ENCODE measurements at places on chromosomes 3 and 15.

DNA sequence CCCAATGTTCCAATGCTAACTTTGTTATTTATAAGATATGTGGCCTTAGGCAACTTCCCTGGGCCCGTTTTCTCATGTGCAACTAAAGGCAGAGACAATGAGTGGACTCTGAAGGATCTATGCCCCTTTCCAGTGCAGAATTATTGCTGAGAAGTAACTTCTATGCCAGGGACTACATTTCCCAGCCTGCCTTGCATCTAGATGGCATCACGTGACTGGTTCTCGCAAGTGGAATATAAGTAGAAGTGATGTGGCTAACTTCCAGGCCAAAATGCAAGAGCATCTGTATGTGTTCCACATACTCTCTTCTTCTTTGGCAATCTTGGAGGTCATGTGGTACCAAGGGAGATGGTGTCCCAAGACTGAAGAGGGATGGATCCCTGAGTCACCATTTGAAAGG is 674.4 kb downstream of the NTRK3 start:
- DNase-seq = no peak

DNA sequence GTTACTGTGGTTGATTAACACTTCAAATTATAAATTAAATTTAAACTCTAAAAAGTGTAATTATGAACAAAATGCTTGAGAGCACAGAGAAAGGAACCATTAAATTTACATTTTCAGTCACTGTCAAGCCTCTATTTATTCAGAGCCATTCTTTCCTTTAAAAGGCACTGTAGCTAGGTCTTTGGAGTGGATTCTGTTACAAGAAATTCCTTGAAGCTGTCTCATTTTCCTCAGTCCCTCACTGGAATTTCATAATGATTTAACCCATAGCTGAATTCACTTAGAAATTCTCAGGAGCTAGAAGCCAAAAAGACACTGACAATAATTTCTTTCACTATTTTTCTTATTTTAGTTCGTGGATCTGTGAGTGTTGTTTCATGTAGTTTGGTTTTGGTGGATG is 81.2 kb upstream of the TCF12 start:
- no peak for DNase-seq

DNA sequence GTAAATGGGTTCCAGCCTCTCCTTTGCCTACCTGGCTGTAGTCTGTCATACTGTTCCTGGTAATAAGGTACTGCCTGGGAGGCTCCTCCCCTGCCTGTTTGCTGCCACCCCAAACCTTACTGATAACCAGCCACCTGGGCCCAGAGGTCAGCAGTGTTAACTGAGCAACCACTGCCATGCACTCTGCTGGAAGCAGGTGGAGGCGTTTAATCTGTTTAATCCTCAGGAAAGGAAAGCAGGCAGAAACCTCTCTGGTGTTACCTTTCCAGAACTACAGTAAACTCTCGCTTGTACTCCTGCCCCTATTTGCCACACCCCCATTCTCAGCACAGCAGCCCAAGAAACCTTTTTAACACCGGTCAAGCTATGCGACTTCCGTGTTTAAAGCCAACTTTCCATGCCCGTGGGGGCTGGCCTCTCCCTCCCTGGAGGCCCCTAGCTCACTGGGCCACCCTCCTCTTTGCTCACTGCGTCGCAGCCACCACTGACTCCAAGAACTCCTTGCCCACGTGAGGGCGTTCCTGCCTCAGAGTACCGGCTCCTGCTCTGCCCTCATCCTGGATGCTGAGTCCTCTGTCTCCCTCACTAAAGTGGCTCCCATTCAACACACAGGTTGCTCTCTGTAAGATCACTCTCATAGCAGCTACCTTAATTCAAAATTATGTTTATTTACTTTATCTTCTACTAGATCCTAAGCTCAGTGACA is 8.3 kb downstream of the BDH1 start:
- no peak for DNase-seq

DNA sequence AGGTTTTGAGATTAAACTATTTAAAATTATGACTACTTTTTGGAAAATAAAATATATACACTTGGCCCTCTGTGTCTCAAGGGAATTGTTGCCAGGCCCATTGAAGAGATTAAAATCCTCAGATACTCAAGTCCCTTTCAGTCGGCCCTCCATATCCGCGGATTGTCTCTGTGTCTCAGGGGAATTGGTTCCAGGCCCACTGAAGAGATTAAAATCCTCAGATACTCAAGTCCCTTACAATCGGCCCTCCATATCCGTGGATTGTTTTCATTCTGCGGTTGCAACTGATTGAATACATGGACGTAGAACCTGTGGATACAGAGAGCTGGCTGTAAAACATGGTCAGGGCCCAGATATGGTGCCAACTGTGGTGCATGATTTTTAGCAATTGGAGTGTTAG is 15.7 kb upstream of the LRCH3 start:
- DNase-seq = no peak

DNA sequence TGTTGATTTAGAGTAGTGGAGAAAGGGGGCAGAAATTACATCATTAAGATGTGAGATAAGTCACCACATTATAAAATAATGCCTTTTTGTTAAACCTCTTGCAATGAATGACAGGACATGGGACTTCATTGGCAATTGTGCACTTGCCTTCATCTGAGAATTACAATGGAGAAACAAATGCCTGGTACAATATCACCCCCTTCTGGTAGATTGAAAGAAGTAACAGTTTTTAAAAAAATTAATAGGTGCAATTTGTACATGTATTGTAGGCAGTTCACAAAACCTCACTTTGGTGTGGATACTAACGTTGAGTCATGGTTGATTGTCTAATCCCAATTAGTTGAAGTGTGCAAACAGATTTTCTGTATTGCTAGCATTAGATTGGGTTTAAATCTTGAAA is 4.6 kb upstream of the P2RY14 start:
- no peak for DNase-seq

- DNase-seq = no peak
Measured at GRCh38 chr3:152328841-152329240, 60.1 kb downstream of the MBNL1 start.

DNA sequence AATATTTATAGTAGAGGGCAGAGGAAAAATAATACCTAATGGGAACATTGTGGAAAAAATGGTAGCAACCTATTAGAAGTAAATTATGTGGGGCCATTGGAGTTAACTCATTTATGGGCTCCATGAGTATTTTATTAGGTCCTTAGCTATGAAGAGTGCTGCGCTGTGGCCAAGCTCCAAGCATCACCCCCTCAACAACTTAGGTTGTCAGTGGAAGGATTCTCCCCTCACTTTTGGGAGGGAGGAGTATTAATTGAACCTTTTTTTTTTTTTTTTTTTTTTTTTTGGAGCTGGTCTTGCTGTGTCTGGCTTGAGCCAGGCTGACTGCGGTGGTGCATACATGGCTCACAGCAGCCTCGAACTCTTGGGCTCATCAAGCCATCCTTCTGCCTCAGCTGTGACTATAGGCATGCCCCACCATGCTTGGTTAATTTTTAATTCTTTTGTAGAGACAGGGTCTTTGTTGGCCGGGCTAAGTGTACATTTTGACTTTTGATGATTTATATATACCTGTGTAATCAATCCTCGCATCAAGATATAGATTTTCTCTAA is 45.2 kb downstream of the TRIM71 start:
- no peak for DNase-seq

DNA sequence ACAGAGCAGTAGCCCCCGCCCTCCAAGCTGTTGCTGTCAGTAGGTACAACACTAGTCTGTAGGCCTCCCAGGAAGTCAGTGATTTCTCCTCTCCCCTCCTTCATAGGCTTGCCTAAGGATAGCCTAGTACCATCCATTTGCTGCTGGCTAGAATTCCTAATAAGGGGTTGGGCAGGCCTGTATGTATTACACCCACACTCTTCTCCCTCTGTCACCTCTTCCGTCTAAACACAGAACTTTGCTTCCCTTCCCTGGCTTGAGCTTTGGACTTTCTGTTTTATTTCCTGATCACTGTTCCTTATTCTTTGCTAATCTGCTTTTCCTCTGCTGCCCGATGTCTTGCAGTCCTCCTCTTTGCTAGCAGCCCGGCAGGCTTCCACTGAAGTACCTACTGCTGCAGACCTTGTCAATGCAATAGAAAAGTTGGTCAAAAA is 93.4 kb upstream of the UMPS start:
- no peak for DNase-seq

DNA sequence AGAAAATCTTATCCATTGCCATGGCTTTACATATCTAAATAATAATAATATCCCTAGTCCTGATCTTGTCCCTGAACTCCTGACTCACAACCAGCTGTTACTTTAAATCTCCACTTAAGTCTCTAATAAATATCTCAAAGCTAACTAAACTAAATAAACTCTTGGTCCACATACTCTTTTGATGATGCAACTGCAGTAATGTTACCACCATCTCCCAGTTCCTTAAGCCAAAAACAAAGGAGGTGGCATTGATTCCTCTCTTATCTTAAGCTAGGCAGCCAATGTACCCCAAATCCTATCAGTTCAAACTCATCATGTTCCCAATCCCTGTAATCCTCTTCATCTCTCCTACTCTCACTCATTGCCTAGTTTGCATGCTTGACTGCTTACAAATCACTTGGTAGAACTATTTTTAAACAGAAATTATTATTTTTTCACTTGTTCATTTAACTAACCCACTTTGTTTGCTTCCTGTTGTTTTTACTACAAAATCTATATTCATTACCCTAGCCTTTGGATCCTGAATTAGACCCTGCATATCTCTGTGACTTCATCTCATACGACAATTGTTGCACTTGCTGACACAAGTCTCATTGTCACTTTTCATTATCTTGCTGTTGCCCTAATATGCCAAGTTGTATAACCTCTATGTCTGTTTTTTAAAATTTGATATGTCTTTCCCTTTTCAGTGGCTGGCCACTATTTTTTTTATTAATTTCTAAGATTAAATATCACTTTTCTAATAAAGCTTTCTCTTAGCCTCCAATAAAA is 462.2 kb downstream of the ZPLD1 start:
- no peak for DNase-seq

GRCh38 chr15:79308874-79309273 is 2.0 kb upstream of the TMED3 start:
- no peak for DNase-seq

DNA sequence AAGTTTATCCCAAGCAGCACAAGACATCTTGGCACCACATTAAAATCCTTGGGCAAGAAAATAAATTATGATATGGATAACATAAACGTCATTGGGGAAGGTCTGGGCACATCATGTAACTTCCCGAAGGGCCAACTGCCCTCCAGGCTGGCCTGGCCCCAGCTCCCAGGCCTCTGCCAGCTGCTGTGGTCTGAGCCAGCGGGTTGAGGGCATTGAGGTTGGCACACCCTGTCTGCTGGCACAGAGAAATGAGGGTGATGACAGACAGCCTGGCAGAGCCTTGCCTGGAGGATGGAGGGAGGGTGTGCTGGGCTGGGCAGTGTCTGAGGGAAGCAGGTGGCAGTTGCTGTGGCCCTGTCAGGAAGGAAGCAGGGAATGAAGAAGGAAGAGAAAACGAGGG is 3.3 kb upstream of the RBSN start:
- no peak for DNase-seq

GRCh38 chr15:83845230-83845629 is 191.3 kb downstream of the ADAMTSL3 start:
- DNase-seq = no peak

GRCh38 chr15:68378595-68378994 is 53.4 kb downstream of the ITGA11 start:
- DNase-seq = no peak

DNA sequence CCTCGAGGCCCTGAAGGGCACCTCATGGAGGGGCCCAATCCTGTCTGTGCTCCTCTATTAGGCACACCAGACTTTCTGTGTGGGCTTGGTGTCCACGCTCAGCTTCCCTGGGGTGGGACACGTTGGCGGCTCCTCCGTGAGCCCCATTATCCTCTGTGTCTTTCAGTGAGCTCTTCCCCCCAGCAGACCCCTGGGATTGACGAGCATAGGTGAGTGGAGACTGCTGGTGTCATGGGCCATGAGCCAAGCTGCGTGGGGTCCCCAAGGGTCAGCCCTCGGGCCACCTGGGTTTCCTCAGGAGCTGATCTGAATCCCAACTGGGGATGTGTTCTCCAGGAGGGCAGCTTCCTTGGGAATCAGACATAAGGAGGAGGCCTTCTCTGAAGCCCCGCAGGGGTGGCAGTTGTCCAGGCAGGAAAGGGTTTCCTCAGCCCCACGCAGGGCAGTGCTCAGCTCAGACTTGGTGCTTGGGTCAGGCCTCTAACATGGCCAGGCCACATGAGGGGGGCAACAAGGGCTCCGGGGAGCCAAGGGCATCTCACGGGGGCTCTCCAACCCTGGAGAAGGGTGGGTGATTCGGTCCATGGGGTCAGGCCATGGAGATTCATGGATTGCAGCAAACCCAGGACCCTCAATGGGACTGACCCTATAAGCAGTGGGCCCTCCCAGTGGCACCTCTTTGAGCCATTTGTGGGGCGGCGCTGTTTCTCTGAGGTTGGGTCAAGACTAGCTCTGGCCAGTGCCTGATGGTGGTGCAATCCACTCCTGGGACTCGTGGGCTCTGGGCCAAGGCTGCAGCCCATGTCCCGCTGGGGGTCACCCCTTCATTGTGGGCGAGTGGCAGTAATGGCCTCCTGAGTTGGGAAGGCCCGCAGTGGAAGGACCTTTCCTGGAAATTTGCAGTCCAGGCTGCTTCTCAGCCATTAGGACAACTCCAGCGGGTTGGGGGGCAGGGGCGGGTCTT is 222.5 kb downstream of the SNRPN start:
- DNase-seq = no peak

DNA sequence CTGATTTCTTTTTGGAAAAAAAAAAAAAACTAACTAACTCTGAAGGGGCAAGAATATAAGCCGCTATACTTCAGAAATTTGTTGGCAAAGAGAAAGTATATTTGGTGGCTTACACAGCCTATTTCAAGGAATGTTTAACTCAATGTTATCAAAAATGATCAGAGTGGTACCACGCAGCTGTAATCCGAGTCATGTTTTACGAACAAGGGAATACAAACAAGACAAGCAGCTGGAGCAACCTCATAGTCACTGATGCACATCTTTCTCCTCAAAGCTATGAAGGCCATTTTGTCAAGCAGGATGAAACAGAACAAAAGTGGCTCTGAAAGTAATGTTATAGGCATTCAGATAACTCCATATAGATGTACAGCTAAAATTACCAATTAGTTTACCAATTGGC is 81.2 kb downstream of the SCAPER start:
- peak; percentile 89 for DNase-seq

DNA sequence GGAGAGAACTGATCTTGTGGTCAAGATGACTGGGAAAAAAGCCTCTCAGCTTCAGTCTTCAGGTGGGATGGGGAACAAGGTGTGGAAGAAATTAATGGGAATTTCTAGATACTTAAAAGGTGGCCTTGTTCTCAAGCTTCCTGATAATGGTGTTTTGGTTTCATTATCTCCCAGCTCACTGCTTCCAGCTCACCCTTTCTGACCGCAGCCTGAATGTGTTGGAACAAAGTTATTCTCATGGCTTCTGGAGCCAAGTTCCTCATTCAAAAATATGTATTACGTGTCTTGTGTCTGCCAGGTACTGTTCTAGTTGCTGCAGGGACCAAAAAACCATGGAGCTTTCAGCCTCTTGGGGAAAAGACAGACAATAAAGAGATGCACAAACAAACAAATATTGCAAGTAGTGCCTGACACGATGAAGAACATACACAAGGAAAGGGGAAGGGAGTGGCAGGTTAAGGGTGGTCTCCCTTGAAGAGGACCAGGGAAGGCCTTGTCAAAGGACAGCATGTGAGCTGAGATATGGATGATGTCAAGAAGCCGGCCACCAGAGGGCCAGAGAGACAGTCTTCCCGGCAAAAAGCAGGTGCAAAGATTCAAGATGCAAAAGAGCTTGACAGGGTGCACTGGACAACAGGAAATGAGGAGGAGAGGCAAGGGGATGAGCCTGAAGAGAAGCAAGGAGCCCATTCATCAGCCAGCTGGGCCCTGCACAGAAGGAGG is 35.5 kb downstream of the ARRDC4 start:
- no peak for DNase-seq

GRCh38 chr3:62592408-62592807 is 219.1 kb upstream of the FEZF2 start:
- DNase-seq = no peak

Measured in NCI-H1092 (cell line).